Endodermal cell (in vitro differentiated cells): ENCODE measurements at places on chromosomes 4 and X. TPM values are rescaled to one million over a fixed set of nuclear protein-coding genes. Genes with fewer than 3 reads are reported as not detected.

Gene SMR3B
- total RNA-seq, result not detected in 2 replicates

DNA sequence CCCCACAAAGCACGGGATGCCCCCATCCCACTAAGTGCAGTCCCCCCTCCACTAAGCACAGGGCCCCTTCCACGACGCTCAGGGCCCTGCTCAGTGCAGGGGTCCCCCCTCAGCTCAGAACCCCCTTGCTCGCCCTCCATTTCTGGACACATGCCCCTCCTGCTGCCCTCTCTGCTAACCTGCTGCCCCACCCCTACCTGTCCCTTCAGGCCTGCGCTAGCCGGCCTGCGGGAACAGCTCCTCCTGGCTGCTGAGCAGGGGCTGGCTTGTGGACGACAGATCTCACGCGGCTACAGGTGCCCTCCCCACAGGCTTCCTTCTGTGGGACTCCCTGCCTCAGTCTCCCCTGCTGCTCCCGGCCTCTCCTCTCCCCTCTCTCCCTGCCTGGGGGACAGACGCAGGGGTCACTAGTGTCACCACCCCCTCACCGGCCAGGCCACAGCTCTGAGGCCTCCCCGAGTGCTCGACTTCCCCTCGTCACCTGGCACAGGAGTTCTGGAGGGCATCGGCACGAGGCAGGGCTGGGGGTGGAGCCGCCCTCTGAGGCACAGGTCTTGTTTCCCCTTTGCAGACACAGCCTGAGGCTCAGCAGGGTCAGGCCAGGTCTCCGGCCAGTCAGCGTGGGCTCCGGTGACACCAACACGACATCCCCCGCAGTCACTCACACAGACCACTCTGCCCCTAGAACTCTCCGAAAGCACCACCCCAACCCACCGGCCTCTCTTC lies 21.6 kb downstream of the GAK start:
- peaks cover 13% of the 10 kb centered on the region for H3K36me3 ChIP-seq
- no peaks in the 10 kb centered on the region for H3K27me3 ChIP-seq
- no peak overlapping the region for H3K4me3 ChIP-seq
- no peaks in the 10 kb centered on the region for H3K4me1 ChIP-seq
- DNase-seq, result no peak

DNA sequence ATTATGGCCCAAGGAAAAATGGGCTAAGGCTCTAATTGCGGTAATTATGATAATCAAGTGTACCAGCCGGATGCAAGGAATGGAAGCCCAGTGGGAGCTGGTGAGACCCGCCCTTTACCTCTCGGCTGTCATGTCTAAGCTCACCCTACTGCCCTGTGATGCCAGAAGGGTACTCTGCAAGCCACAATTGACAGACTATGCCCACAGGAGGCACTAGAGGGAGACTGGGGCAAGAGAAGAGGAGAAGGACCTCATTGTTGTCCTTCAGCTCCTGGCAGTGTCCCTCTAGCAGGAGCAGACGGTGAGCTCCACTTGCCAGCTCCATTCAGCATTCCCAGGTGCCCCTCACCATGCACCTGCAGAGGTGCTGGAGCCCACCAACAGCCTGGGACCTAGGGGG lies 141.8 kb downstream of the SMIM20 start:
- H3K27me3 ChIP-seq, result no peaks in the 10 kb centered on the region
- no peaks in the 10 kb centered on the region for H3K4me1 ChIP-seq
- no peaks in the 10 kb centered on the region for H3K36me3 ChIP-seq
- no peak overlapping the region for H3K27ac ChIP-seq
- peak; percentile 59 for DNase-seq

DNA sequence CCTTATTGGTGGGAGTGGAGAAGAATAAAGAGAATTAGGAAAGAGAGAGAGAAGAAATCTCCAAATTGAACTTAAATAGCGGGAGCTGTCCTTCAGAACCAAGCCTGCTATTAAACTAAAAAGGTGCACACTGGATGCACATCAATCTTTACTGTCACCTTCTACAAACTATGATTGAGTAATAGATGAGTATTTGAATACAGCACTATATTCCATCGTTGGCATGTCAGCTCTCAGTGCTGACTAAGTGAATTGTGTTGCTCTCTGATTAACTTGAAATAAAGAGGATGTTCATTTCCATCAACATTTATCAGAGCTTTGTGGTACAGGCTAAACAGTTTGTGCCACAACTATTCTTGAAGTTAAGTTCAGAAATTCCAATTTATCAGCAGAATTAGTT lies 143.7 kb upstream of the PABPC4L start:
- H3K4me3 ChIP-seq, result no peak overlapping the region
- H3K27ac ChIP-seq, result no peak overlapping the region
- no peaks in the 10 kb centered on the region for H3K27me3 ChIP-seq
- H3K36me3 ChIP-seq, result no peaks in the 10 kb centered on the region

Gene ETFDH
- total RNA-seq, result 7.4 to 11.8 TPM (median 10.7 TPM) in 3 replicates

DNA sequence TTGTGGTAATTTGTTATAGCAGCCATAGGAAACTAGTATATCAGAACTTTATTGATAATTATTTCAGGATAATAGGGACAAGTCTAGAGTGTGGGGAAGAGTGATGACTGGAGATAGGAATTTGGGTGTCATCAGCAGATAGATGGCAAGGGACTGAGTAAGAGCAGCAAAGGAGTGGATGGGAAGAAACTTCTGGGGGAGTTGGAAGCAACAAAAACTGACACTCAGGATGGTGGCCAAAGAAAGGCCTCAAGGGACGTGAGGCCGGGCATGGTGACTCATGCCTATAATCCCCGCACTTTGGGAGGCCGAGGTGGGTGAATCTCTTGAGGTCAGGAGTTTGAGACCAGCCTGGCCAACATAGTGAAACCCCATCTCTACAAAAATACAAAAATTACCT lies 9.1 kb upstream of the SLC25A5 start:
- peak; percentile 7 for DNase-seq
- no peak overlapping the region for H3K27ac ChIP-seq
- H3K36me3 ChIP-seq, result no peaks in the 10 kb centered on the region
- no peaks in the 10 kb centered on the region for H3K27me3 ChIP-seq
- H3K4me1 ChIP-seq, result no peaks in the 10 kb centered on the region

Gene FATE1
- not detected in 2 replicates for total RNA-seq

Gene ERVMER34-1
- total RNA-seq, result 4.9 and 5.8 TPM in 2 replicates

DNA sequence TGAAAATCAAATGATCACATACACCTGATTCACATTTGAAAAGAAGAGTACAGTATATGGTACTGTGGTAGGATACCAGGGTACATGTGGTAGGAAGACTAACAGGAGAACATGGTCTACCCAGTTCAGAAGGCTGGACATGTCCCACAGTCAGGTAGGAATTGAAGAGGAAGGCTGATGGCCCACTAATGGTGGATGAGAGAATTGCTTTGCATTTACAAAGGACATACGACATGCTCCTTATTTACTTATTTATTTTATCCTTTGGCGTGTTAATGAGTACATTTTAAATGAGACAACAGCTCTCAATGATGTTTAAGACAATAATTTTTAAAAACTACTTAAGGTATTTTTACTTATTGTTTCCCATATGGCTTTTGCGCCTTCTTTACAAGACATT lies 106.7 kb upstream of the BMP2K start:
- H3K4me3 ChIP-seq, result no peak overlapping the region
- H3K27ac ChIP-seq, result no peak overlapping the region
- H3K27me3 ChIP-seq, result no peaks in the 10 kb centered on the region
- no peak for DNase-seq
- peaks cover 7% of the 10 kb centered on the region for H3K4me1 ChIP-seq

Gene CT45A5
- total RNA-seq, result not detected in 3 replicates

Gene MMRN1
- total RNA-seq, result not detected in 2 replicates

DNA sequence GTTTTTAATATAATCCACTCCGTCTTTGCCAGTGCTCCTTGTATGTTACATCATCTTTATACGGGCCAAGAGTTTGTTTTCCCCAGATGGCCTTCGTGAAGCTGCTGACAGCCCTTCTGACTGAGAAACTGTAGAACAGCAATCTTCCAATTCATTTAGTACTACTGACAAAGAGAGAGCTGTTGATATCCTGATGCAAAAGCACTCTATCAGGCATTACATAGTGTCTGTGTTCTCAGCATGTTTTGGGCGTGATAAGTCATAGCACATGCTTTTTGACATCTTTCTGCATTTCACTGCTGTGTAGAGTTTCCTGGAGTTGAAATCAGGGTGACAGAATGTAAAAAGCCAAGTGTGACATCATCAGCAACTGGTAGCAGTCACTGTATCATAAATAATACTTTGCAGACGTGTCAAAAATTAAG lies 746.3 kb upstream of the FAM241A start:
- H3K4me3 ChIP-seq, result no peak overlapping the region
- no peaks in the 10 kb centered on the region for H3K4me1 ChIP-seq
- DNase-seq, result no peak
- no peaks in the 10 kb centered on the region for H3K36me3 ChIP-seq

GRCh38 chr4:55684276-55684675 lies 48.2 kb upstream of the NMU start:
- no peaks in the 10 kb centered on the region for H3K27me3 ChIP-seq
- no peak for DNase-seq
- H3K4me1 ChIP-seq, result no peaks in the 10 kb centered on the region
- no peak overlapping the region for H3K27ac ChIP-seq
- no peak overlapping the region for H3K4me3 ChIP-seq
- H3K36me3 ChIP-seq, result no peaks in the 10 kb centered on the region

Gene FDCSP
- total RNA-seq, result not detected in 2 replicates

Gene PABPC1L2B
- total RNA-seq, result not detected in 3 replicates

DNA sequence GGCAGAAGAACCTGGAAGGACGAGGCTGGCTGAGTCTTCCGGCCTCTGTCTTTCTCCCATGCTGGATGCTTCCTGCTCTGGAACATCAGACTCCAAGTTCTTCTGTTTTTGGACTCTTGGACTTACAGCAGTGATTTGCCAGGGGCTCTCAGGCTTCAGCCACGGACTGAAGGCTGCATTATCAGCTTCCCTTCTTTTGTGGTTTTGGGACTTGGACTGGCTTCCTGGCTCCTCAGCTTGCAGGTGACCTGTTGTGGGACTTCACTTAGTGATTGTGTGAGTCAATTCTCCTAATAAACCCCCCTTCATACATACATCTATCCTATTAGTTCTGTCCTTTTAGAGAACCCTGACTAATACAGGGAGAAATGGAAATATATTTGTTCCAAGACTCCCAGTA lies 265.8 kb downstream of the PCDH18 start:
- H3K27me3 ChIP-seq, result no peaks in the 10 kb centered on the region
- no peaks in the 10 kb centered on the region for H3K4me1 ChIP-seq
- no peaks in the 10 kb centered on the region for H3K36me3 ChIP-seq
- no peak overlapping the region for H3K27ac ChIP-seq
